ENCODE measurements at places on chromosomes 4 and X.

GRCh38 chr4:81919810-81920209, 448.1 kb upstream of the RASGEF1B start:
- no peak for DNase-seq

DNA sequence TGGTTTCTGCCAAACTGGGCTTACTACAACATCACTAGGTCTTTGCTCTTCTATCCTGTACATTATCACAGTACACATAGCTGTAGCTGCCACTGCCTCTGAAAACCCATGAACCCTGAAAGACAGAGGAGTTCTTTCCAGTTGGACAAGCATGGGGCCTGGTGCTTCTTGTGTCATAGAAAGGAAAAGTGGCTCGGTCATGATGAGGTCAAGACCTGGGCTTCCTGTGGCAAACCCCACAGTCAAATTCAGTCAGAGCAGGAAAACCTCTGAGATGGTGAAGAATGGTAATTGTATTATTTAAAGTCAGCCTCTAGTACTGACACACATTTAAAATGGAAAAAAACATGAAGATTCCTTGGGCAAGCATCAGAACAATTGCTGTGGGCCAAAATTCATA, 133.3 kb upstream of the PRPS2 start:
- no peak for DNase-seq

DNA sequence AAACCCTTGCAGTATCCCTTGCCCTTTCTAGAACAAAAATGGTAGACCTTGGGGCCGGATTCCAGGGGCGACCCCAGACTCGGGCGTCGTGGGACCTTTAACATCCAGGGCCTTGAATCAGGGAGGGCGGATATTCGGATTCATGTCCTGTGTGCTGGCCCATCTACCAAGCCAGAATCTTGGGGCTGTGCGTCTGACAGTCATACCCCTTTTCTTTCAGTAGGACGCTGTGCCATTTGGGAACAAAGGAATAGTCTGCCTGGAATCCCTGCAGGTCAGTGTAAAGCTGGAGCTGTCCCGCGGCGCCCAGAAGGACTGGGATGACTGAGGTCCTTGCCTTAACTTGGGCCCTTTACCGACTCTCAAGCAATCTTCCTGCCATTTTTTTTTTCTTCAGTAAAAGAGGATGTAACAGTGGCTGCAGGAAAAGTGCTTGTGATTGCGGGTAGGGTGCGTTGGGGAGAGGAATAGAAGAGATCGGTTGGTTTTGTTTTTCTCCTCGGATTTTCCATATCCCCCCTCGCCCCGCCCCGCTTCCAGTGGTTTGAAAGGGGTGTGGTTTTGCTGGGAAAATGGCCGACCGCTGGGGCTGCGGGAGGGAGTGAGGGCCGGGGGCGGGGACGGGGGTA, 518 bp downstream of the ARMCX1 start:
- DNase-seq: peak; percentile 56

GRCh38 chr4:43776371-43776770, 672.2 kb downstream of the KCTD8 start:
- DNase-seq: peak; percentile 76

- DNase-seq: peak; percentile 9
These were observed 338.8 kb downstream of the PPP3CA start for GRCh38 chr4:101008503-101008902.

- no peak for DNase-seq
These were observed 546.4 kb downstream of the RAPGEF2 start for GRCh38 chr4:159649237-159649636.

- no peak for DNase-seq
These were observed 7.4 kb downstream of the C4orf50 start for GRCh38 chr4:6010789-6011188.

DNA sequence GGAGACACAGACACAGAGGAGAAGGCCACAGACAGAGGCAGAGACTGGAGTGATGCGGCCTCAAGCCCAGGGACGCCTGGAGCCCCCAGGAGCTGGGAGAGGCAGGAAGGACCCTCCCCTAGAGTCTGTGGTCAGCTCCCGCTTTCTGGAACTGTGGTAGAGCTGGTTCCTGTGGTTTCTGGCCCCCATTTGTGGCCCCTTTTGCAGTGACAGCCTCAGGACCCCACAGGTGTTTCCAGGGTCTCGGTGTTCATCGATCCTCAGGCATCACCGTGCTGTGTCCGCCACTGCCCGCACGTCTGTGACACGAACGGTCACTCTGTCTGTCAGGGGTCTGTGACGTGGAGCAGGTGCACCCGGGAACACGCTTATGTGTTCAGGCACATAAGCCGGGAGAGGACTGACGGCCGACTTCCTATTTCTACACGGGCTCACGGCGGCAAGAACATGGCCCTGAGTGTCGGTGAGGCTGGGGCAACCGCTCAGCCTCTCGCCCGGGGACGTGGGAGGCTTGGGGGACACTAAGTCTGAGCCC, 7.9 kb downstream of the GTPBP6 start:
- DNase-seq: no peak

DNA sequence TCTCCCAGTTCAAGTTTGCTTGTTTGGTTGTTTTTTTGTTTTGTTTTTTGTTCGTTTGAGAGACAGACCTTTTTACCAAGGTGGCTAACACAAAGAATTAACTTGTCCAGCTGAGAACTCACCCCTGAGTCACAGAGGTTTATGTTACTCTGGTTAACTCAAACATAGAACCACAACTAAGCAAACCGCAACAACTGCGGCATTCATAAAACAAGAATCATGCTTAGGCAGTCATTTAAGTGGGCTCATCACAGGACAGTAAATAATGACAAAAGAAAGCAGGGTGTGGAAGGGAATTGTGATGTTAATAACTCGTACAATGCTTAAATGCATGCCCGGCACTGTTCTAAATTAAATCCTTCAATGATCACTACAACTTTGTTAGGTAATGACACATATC, 24.7 kb upstream of the IL13RA1 start:
- DNase-seq: no peak

DNA sequence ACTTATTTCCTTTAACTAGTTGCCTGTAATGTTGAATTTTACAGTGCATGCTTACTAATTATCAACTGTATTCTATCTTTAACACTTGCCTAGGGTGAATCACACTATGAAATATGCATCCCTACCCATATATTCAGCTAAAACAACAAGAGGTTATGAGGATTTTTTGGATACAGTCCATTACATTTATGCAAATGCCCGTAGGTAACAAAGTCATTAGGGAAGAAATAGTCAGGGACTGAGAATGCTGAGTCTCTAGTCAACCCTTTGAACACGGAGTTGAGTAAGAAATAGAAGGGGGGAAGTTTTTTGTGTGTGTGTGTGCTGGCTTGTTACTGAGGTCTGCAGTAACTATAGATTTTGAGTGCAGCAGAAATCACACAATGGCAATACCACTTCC, 26.1 kb upstream of the CBLL2 start:
- no peak for DNase-seq

- peak; percentile 26 for DNase-seq
These were observed 160.6 kb downstream of the AFF2 start for GRCh38 chrX:148661035-148661434.

DNA sequence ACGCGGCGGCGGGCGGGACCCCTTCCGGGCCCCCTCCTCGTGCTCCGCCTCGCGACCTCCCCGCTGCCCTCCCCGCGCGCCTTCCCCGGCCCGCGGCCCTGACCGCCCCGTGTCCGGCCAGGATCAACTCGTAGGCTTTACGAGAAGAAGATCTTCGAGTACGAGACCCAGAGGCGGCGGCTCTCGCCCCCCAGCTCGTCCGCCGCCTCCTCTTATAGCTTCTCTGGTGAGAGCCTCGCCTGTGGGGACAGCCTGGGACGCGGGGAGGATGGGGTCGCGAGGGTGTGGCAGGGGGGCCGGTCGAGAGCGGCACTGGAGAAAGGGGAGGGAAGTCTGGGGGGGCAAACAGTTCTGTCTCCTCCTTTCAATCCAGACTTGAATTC, 465 bp downstream of the EMD start:
- DNase-seq: no peak

DNA sequence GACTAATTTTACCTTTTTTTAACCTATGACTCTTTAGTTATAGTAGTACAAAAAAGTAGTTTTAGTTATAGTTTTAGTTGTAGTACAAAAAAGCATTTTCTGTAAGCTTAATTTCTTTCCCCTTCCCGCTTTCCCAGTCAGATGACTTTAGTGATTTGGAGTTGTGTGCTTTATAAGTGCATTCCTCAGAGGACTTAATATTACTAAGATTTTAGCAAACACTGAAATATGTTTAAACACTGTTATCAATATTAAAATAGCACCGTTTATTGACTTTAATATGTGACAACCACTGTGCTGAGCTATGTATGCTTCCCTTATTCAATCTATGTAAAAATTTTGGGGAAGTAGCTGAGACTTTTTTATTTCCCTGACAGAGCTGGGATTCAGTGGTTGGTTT, 22.8 kb downstream of the GUF1 start:
- no peak for DNase-seq

Data from DMS53 (cell line).